ENCODE measurements at places on chromosomes 1 and 21.

GRCh38 chr1:167128261-167129227, 34.7 kb downstream of the STYXL2 start:
- DNase-seq: no peak

GRCh38 chr1:165501970-165502348, 41.8 kb upstream of the LRRC52 start:
- DNase-seq: no peak

GRCh38 chr1:10882069-10882468, 85.6 kb upstream of the CASZ1 start:
- no peak for DNase-seq

DNA sequence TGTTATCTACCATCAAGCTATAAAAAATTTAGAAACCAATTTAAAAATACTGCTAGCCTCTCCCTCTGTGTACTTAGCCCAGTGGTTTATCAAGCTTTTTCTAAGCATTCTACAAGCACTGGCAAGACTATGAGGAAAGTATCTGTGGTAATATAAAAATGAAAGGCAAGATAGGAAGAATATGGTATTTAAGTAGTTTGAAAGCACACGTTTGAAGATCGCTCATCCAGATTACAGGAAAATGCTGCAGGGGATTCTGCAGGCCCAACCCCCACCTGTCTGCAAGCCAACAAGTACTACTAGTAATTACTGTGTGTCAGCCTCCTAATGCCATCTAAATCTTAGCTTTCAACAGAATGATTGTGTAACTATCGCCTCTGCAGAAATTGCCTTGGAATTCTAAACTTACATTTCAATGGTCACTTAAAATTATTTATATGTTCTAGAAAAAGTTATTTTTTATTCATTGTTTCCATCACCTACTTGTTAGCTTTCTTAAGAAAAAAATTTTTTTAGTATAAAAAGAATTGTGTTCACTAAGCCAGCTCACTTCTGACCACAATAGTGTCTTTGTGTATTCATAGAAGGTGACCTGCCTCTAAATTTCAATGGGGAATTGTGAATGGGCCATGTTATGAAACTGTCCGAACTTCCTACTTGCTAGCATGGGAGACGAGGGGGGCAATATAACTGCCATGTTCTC, 8.5 kb downstream of the ERRFI1 start:
- DNase-seq: no peak

GRCh38 chr1:244150071-244150470, 99.0 kb downstream of the ZBTB18 start:
- no peak for DNase-seq

DNA sequence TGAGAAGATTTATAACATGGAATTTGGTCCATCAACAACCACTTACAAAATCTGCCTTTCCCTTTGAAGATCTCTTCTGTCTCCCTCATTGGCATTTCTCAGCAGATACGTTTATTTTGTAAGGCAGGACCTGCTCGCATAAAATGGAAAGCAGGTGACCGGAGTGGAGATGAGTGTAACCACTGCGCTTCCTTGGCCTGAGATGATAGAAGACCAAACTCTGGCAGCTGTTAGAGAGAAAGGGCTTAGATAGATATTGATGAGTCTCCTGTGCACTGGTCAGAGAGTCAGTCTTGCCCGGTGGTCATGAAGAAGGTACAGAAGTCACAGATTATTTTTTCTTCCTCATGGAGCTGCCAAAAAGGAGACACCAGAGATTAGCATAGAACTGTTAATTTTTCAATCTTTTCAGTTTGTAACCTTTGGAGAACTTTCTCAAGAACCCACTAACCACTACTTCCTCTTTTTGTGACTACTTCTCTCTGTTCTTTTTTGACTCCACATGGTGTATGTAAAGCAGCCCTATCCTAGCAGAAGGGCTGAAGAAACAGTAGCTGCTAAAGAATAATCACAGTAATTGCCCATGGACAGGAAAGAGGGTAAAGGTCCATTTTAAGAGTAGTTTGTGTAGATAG, 47.6 kb downstream of the FCRL3 start:
- DNase-seq: no peak

GRCh38 chr1:170670802-170671628, 7.1 kb downstream of the PRRX1 start:
- DNase-seq: no peak

DNA sequence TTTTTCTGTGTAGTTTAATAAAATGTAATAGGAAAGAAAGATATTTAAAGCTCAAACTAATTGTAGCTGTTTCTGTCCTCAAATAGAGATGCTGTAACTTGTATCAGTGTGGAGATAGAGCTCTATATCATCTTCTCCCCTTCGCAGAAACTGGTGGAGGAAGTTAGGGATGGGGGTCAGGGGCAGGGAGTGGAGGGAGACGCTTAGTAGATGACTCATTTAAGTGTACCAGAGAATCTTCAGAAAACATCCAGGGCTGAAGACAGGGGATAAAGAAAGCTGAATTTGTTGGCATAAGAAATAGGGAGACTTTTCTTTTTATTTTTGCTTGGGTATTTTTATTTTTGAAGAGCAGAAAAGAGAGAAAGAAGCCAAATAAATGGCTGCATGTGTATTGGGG, 282.6 kb upstream of the DPYD start:
- no peak for DNase-seq

Data from NCI-H187 (cell line).